ENCODE measurements at places on chromosomes 4 and X. TPM values are rescaled to one million over a fixed set of nuclear protein-coding genes. Genes with fewer than 3 reads are reported as not detected.

Gene ADAMTS3
- 1.6 TPM for total RNA-seq

Gene ELK1
- 39.3 TPM for total RNA-seq

Gene PITX2
- total RNA-seq: not detected

DNA sequence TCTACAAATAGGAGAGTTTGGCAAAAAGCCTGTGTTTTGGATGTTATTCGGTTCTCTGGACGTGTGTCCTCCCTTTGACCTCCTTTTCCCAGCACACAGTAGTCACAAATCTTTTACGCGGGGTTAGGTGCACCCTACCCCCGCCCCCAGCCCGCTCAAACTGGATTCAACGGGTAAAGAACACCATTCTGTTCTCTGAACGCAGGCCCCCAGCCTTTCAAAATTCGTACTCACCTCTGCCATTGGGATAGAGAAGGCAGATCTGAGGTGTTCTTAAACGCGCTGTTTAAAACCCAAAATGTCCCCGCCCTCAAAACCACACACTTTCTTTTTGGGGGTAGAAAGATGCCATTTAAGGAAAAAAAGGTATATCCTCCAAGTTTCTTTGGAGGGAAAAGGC is 2.7 kb downstream of the LEF1 start:
- DNase-seq: no peak
- no peak overlapping the region for H3K27ac ChIP-seq
- H3K4me3 ChIP-seq: no peak overlapping the region
- H3K36me3 ChIP-seq: no peaks in the 10 kb centered on the region

DNA sequence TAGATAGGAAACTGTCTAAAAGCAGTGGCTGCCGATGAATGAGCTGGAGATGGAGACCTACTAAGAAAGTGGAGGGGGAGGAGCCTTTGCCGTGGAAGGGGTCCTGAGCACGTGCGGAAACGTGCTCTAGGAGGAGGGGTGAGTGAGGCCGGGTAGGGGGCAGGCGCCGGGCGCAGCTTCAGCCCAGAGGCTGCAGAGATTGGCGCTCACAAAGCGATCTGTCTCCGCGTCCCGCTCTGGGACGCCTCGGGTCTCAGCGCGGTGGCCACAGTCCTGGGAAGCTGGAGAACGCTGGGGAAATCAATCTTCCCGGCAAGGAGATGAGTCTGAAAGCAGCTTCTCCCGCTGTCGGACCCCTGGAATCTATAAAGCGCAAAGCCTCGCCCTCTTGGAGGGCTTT is 444 bp upstream of the ARHGAP6 start:
- no peaks in the 10 kb centered on the region for H3K36me3 ChIP-seq
- H3K27me3 ChIP-seq: peaks cover 50% of the 10 kb centered on the region
- H3K4me3 ChIP-seq: peak overlapping the region; percentile 39
- no peak for DNase-seq
- H3K27ac ChIP-seq: no peak overlapping the region
- no peaks in the 10 kb centered on the region for H3K4me1 ChIP-seq

DNA sequence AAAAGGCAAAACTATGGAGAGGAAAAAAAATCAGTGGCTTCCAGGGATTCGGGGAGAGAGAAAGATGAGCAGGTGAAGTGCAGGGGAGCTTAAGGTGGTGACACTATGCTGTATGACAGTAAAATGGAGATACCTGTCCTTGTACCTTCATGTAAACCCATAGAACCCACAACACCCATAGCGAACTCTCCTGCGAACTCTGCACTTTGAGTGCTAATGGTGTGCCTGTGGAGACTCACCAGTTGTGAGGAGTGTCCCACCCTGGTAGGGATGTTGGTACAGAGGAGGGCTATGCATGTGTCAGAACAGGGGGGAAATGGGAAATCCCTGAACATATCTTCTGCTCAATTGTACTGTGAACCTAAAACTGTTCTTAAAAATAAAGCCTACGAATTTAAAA is 42.8 kb downstream of the HMX1 start:
- no peak overlapping the region for H3K4me3 ChIP-seq
- no peaks in the 10 kb centered on the region for H3K4me1 ChIP-seq
- H3K36me3 ChIP-seq: no peaks in the 10 kb centered on the region
- no peaks in the 10 kb centered on the region for H3K27me3 ChIP-seq

- H3K4me3 ChIP-seq: no peak overlapping the region
- H3K36me3 ChIP-seq: peaks cover 30% of the 10 kb centered on the region
- no peak overlapping the region for H3K27ac ChIP-seq
- H3K4me1 ChIP-seq: peaks cover 41% of the 10 kb centered on the region
- no peaks in the 10 kb centered on the region for H3K27me3 ChIP-seq
Observed at GRCh38 chr4:121688261-121688660, 8.5 kb downstream of the ANXA5 start.

DNA sequence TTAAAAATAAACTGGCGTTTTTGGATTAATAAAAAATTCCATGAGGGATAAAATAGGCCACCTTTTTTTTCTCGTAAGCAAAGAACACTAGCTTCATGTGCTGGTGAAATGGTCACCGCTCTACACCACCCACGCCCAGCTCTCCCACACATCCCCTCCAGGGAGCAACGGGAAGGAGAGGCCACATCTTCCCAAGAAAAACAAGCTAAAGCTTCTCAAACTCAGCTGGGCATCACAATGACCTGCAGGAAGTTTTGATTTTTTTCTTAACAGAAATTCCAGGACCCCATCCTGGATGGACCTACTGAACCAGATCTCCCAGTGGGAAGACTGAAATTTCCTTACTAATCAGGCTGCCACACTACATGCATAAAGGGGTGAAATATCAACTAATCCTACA is 9.8 kb downstream of the TSPAN5 start:
- no peaks in the 10 kb centered on the region for H3K27me3 ChIP-seq
- no peak overlapping the region for H3K4me3 ChIP-seq
- no peak overlapping the region for H3K27ac ChIP-seq
- no peaks in the 10 kb centered on the region for H3K36me3 ChIP-seq

- H3K4me1 ChIP-seq: peaks cover 29% of the 10 kb centered on the region
- H3K36me3 ChIP-seq: no peaks in the 10 kb centered on the region
- no peaks in the 10 kb centered on the region for H3K27me3 ChIP-seq
Observed at GRCh38 chr4:15147714-15148113, 145.4 kb downstream of the CPEB2 start.

- H3K4me3 ChIP-seq: no peak overlapping the region
- peak overlapping the region; percentile 87 for H3K27ac ChIP-seq
- H3K36me3 ChIP-seq: no peaks in the 10 kb centered on the region
Observed at GRCh38 chrX:54640103-54640690, 110.2 kb downstream of the GNL3L start.

DNA sequence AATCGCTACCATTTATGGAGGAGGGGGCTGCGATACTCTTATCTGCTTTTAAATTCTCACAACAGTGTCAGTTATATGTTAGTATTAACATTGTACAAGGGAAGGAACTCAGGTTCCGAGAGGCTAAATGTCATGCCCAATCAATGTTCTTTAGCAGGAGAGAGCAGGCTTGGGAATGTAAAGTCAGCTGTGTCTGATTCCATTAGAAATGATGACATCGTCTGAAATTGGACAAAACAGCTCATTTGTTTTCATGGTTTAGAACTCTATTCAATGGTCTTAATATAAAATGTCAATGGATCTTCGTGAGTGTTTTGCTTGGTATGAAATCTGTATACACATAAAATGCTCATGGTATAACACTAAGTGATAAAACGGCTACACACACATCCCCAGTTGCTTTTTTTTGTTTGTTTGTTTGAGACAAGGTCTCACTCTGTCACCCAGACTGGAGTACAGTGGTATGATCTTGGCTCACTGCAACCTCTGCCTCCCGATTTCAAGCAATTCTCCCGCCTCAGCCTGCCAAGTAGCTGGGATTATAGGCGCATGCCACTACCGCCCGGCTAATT is 11.9 kb upstream of the SH3KBP1 start:
- H3K4me3 ChIP-seq: no peak overlapping the region
- no peak for DNase-seq
- peaks cover 9% of the 10 kb centered on the region for H3K27me3 ChIP-seq
- H3K36me3 ChIP-seq: no peaks in the 10 kb centered on the region
- H3K4me1 ChIP-seq: no peaks in the 10 kb centered on the region
- no peak overlapping the region for H3K27ac ChIP-seq

- no peak overlapping the region for H3K27ac ChIP-seq
- no peaks in the 10 kb centered on the region for H3K27me3 ChIP-seq
- H3K4me3 ChIP-seq: no peak overlapping the region
- H3K4me1 ChIP-seq: no peaks in the 10 kb centered on the region
Observed at GRCh38 chrX:53050841-53051240, 2.3 kb downstream of the GPR173 start.

GRCh38 chr4:106266201-106266600 is 49.8 kb downstream of the TBCK start:
- H3K36me3 ChIP-seq: no peaks in the 10 kb centered on the region
- H3K27ac ChIP-seq: no peak overlapping the region
- no peak overlapping the region for H3K4me3 ChIP-seq

DNA sequence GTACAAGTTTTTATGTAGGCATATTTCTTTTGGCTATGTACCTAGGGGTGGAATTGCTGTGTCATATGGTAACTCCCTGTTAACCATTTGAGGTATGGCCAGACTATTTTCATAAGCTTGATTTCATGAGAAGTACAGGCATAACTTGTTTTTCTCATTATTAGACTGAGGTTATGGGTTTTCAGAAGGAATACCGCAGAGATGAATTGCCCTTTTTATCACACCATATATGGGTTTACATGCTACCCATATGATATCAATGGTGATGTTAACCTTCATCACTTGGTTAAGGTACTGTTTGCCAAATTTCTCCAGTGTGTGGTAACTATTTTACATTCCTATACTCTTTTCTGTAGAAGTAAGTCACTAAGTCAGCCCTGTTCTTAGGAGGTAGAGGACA is 23.5 kb downstream of the RAB40A start:
- no peaks in the 10 kb centered on the region for H3K4me1 ChIP-seq
- no peak overlapping the region for H3K4me3 ChIP-seq
- DNase-seq: no peak
- no peaks in the 10 kb centered on the region for H3K36me3 ChIP-seq
- H3K27ac ChIP-seq: no peak overlapping the region

DNA sequence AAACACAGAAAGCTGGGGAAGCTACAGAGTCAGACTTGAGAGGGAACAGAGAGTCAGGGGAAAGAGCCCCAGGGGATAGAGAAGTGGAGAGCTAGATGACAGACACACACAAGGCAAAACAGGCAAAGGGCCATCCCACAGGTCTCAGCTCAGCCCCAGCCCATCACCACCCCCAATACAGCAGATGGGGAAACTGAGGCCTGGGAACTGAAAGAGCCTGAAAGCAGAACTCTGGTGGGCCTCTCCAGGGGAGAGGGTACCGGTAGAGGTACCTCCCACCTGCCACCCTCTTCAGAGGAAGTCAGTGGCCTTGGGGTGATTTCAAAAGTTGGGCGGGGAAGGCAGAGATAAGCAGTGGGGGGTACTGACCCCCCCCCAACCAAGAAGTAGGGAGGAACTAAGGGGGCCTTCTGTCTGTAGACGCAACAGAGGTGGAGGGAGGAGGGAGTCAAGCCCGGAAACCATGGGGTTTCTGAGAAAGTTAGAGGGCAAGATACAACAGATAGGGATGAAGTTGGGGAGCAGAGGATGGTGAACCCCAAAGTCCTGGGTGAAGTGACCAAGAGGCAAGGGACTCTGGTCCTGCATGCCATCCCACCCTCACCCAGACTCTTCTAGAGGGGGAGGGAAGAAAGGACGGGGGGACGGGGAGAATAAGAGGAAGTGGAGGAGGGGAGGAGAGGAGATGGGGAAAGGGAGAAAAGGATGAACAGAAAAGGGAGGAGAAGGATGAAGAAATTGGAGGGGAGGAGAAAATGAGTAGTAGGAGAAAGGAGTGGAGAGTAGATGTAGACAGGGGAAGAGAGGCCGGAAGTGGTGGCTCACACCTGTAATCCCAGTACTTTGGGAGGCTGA is 3.2 kb downstream of the GATA1 start:
- H3K4me1 ChIP-seq: no peaks in the 10 kb centered on the region
- no peak overlapping the region for H3K27ac ChIP-seq
- peaks cover 11% of the 10 kb centered on the region for H3K27me3 ChIP-seq
- DNase-seq: no peak
- no peaks in the 10 kb centered on the region for H3K36me3 ChIP-seq

- peaks cover 37% of the 10 kb centered on the region for H3K4me1 ChIP-seq
- no peaks in the 10 kb centered on the region for H3K36me3 ChIP-seq
- DNase-seq: no peak
Observed at GRCh38 chr4:77820649-77821561, 1.7 kb upstream of the CNOT6L start.

DNA sequence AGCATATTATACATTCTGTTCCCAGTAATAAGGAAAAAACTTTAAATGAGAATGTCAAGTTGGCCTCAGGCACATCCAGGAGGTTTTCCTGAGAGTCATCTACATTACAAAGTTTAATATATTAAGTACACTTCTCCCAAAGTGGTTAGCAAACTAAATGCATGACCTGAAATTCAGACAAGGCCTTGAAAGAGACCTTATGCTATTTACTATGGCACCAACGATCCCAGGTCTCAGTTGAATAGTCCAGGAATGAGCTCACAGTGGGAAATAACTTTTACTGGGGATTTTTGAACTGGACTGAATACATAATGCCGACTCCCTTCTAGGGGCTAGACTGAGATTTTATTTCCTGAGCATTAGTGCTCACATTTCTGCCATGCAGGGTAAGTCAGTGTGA is 1577.5 kb upstream of the PCDH7 start:
- no peak overlapping the region for H3K27ac ChIP-seq
- DNase-seq: no peak
- no peaks in the 10 kb centered on the region for H3K4me1 ChIP-seq

DNA sequence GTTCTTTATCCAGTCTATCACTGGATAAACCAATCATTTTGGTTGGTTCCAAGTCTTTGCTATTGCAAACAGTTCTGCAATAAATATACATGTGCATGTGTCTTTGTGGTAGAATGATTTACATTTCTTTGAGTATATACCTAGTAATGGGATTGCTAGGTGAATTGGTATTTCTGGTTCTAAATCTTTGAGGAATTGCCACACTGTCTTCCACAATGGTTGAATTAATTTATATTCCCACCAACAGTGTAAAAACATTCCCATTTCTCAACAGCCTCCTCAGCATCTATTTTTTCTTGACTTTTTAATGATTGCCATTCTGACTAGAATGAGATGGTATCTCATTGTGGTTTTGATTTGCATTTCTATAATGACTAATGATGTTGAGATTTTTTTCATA is 791.7 kb upstream of the AGA start:
- no peaks in the 10 kb centered on the region for H3K4me1 ChIP-seq
- no peak overlapping the region for H3K4me3 ChIP-seq
- no peak for DNase-seq
- no peak overlapping the region for H3K27ac ChIP-seq
- H3K27me3 ChIP-seq: no peaks in the 10 kb centered on the region
